ENCODE measurements at places on chromosomes 1 and 21.

- no peak for DNase-seq
These were observed 32.9 kb upstream of the TADA1 start for GRCh38 chr1:166908942-166909341.

DNA sequence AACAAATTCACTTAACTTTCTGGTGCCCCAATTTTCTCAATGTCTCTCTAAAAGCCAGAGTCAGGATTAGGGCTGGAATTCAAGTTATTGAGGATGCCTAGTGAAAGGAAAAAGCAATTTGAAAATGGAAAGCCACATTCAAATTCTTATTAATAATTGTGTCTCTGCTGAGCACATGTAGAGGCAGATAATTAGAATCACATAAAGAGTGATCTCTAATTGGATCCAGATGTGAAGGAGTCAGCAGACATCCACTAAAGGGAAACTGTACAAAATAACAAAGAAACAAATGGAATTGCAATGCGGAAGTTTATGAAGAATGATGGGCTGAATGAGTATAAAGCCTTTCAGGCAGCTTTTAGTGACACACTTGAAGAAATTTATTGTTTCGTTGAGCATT lies 482.6 kb downstream of the TTLL7 start:
- no peak for DNase-seq

DNA sequence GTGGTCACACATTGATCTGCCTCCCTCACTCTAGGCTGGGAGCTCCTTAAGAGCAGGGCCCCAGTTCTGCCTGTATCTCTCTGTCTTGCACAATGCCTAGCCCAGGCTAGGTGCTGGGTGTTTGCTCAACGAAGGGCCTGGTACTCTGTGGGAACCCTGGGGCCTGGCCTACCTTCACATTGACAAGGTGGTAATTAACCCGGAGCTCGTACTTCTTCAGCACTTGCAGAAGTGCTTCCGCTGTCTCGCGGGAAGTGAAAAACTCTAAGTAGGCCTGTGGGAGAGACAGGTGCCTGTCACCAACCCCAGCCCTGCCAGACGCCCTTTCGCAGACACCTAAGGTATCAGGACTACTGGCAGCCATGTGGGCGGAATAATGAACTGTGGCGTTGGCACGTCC lies 13.7 kb downstream of the MTHFR start:
- DNase-seq: no peak

DNA sequence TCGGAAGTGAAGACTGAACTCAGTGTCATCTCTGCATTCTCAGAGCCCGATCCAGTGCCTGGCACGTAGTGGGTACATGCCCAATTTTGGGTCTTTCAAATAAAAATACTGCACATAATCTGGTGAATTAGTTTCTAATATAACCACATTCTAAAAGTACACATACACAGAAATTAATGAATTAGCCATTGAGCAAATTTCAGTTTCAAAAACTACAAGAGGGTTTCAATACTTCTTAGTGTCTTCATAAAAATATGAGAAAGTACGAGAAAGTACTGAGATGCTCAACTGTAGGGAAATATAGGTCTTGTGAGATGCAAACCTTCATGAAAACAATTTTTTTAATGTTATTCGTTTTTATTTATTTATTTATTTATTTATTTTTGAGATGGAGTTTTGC lies 86.9 kb downstream of the SMYD2 start:
- no peak for DNase-seq

GRCh38 chr1:13730751-13731482 lies 30.9 kb downstream of the PRDM2 start:
- peak; percentile 94 for DNase-seq

DNA sequence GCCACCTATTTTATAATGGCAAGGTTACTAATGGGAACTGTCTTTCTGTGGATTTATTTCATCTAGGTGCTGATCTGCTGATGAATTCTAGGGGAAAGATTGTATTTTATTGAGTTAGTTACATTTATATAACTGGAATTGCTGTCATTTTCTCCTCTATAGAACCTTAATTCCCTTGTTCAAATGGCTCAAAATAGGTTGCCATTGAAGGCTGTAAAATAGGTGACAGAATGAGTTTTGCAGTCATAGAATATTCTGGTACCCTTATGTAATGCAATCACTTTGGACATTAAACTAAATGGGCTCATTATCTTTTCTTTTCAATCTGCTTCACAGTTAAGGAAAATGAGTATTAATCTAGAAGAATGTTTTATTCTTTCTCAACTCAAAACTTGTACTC lies 131.0 kb downstream of the CTH start:
- DNase-seq: no peak

DNA sequence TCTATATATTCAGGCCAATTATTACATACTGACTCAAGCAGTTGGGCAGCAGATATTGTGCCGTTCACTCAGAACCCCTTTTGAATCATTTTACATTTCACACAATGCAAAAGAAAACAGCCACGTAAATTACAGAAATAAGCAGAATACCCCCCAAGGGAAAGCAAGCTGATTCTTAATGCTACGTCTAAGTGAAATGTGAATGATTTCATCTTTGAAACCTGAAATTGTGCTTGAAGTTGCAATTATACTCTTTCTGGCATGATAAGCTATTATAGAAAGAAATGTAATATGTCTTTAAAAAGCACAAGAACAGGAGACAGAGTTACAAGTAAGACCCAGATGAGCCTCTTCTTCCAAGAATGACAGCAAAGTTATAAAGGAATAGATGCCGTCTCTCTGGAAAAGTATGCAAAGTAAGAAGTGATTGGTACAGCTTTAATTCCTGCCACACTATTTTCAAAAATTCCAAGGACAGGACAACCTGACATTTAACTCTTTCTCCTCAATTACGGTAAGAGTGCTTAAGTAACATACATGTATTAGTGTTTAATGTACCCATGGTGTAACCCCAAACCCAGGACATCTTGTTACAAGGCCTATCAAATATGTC lies 891.5 kb upstream of the ADGRL2 start:
- DNase-seq: no peak

DNA sequence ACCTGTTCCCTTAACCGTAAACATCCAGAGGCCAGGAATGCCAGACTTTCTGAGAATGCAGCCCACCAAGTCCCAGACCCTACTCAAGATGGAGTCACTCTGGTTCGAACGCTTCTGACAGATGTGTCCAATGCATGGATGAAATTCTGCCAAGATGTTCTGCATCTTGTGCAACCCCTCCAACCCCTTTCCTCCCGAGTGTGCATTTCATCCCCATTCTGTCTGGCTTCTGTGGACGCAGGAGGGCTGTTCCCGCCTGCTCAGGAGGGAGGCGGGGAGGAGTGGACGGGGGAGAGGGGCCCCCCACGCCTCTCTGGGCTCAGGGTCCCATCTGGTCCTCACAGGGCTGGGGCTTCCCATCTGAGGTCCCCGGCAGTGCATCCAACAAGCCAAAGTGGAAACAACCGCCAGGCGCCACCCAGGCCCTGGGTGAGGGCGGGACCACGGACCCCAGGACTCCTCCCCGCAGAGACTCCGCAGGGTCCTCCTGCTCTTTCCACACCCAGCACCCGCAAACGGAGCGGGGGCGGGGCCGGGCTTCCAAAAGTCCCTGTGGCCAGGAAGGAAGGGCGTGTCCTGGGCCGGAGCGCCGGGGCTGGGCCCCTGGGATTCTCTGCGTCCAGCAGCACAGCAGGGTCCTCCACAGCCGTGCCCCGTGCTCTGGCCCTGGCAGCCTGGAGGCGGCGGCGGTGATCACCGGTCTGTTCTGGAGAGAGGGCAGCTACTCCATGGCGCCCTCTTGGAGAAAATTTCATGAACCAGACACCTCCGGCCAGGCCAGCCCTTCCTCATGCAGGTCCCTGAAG lies 27.8 kb upstream of the SUMO3 start:
- DNase-seq: peak; percentile 41

GRCh38 chr1:173009597-173009996 lies 41.1 kb downstream of the TNFSF18 start:
- DNase-seq: peak; percentile 24

DNA sequence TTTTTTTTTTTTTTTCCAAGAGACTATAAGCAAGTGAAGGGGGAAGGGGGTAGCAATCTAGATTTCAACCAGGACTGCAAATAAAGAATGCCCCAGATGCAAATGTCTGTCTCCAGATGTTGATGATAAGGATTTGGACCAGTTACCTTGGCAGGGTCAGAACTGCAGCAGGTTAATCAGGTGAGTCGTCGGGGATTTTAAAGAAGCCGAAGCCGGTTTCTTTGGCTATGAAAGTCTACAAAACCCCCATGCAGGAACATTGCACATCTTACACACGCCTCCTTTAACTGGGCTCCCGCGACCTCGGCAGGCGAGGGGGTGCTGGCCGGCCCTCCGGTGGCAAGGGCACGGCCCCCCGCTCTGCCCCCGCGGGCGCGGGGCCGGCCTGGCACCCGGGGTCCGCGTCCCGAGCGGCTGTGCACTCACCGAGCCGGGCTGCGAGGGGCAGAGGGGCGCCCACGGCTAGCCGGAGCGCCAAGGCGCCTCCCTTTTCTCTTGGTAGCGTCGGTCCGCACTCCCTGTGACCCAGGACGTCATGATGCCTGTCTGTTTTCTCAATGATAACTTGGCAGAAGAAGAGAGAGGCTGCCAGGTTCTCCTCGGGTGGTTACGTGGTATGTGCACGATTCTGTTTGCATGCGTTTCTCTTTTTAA lies 366.3 kb upstream of the ESRRG start:
- no peak for DNase-seq

DNA sequence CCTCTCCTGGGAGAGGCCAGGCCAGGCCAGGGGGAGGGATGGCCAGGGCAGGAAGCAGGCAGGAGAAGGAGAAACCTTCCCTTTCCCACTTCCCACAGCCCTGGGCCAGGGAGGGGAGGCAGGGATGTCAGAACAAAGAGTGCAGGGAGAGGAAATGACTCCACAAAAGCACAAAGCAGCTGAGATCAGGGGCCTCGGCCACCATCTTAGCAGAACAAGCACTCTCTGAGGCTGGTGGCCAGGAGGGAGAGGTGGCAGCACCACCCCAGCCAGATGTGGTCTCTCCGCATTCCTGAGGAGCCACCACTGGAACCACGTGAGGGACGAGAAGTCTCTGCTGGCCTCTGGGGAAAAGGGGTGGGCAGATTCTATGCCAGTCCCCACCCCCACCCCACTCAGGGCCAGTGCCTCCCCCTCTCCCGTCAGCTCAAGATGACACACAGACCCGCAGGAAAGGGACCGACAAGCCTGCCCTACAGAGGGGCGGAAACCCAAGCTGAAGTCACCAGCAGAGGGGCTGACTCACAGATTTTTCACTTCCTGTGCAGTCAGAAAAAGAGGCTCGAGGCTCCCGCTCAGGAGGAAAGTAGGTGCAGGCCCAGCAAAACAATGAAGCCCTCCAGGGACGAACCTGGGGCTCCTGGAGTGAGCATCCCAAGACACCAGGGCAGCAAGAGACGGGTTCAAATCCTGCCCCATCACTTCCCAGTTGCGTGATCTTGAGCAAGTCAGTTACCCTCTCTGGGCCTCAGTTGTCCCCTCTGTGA lies 24.1 kb upstream of the ALDH4A1 start:
- peak; percentile 86 for DNase-seq

DNA sequence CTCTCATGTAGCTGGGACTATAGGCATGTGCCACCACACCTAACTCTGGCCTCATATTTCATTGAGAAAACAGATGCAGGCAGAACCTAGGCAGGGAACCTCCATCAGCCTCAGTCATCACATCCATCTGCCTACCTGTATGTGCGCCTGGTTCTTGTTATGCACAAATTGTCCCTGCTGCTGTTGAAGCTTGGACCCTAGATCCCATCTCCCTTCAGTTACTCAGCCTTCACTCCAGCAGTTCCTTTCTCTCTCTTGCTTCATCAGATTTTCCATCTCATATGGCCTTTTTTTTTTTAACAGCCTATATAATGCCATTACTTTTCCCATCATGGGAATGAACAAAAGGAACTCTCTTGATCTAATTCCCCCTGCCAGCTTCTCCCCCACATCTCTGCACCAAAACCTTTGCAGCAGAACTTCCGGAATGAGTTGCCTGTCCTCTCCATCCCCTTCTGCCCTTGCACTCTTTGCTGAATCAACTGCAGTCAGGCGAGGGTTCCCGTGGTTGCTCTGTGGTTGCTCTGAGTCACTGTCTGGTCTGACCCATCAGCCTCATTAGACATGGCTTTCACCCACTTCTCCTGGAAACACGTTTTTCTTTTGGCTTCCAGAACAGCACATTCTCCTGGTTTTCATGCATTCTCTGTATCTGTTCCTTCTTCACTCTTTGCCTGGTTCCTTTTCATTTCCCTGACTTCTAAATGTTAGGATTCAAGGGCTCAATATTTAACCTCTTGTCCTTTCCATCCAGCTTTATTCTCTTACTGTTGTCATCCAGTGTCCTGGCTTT lies 41.5 kb downstream of the UBE4B start:
- peak; percentile 27 for DNase-seq

- no peak for DNase-seq
These were observed 544 bp upstream of the CCT8 start for GRCh38 chr21:29074007-29074376.

DNA sequence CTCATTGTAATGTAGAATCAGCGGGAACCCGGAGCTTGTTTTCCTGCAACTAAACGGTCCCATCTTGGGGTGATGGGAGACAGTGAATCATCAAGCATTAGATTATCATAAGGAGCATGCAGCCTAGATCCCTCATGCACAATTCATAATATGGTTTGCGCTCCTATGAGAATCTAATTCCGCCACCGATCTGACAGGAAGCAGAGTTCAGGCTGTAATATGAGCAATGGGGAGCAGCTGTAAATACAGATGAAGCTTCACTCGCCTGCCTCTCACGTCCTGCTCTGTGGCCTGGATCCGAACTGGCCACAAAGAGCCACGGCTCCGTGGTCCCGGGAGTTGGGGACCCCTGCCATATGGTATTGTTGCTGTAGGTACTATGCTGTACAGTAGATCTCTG lies 1.6 kb downstream of the IFI44 start:
- no peak for DNase-seq

- no peak for DNase-seq
These were observed 66.2 kb downstream of the S1PR1 start for GRCh38 chr1:101302831-101303511.

DNA sequence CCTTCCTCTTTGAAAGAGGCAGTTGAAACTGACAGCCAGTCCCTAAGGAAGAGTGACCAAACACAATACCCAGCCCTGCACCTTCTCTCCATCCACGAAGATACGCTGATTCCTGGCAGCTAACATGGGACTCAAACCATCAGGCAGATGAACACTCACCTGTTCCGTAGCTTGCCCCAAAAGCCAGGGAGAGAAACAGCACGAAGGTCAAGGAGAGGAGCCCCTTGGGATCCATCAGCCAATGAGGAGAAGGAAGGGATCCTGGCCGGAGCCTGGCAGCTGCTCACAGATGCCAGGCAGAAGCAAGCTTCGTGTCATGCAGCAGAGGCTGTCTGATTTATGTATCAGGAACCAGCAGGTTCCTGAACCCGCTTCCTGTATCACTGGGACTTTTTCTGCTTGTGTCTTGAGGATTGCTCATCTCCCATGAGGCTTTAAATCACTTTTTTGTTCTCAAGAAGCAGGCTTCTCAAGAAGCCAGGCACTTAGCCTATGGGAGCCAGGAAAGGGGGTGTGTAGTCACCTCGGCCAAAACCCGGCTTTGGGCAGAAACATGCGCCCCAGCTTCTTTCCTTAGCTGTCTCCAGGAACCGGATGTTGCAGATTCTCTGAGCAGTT lies at the start of gene SLAMF1:
Gene SLAMF1, minus strand, starts transcription at position 334 of the 618 bp plus-strand sequence. Its CDS starts 99 bp downstream, at position 235.
- peak; percentile 48 for DNase-seq

DNA sequence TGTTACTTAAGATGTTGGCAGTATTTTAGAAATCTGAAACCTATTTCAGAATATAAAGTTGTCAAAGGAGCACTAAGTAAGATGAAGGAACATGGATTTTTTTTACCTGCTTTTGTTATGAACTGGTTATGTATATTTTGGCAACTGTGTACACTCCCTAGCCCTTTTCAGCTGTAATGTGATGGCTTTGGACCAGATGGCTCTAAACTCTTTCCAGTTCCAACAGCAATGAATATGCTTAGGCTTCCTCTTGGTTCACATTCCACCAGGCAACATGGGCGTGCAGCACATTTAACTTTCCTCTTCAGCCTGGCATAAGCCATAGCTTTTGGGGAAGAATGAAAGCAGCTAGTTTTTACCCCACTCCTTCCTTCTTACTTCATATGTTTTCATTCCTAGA lies 95.6 kb upstream of the ADAMTS5 start:
- DNase-seq: no peak

Data from CD4-positive, alpha-beta T cell treated with Interferon gamma for 1 hour (primary cell).